ENCODE measurements at places on chromosomes 16 and 17.

DNA sequence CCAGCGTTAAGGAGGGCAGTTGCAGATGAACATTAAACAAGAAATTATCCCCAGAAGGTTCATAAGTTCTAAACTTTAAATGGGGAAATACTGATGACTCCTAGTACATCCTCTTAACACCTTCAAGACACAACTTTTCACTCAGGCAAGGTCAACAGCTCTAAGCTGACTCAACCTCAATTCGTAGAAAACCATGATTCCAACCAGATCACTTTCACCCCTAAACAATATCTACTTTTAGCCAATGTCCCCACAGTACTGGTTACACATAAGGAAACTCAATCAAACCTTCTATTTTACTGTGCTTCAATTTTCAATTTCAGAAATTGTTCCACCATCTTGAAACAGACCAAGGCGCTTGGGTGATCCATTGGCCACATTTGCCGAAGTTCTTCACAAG lies 2.3 kb downstream of the CDYL2 start:
- DNase-seq, result no peak

DNA sequence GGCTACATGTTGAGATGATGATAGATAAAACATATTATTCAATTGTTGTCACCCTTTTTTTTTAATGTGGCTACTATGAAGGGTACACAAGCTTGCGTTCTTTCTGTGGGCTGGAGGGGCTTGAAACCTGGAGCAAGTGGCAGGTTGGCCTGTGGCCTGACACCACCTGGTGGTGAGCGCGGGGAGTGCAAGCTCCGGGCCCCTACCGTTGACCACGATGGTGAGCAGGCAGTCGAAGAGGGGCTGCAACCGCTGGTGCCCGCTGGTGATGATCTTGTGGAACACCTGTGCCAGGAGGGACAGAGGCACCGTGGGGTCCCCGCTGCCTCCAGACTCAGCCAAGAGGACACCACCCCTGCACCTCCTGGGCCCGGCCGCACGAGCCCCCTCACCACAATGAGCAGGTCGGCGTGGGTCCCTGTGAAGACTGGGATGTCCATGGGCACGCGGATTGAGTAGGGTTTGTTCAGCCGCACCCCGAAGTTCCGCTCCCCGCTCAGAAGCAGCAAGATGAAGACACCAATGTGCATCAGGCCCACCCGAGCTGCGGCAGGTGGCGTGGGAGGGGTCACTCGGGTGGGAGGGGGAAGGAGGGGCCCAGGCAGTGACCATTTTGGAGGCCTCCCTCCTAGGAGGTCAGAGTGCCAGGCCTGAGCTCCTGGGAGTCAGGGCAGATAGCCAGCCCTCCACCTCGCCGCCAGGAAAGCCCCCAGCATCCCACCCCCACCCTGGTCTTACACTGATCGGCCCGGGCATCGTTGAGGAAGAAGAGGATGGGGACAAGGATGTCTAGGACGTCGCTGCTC lies 14.4 kb downstream of the HID1 start:
- peak; percentile 91 for DNase-seq

DNA sequence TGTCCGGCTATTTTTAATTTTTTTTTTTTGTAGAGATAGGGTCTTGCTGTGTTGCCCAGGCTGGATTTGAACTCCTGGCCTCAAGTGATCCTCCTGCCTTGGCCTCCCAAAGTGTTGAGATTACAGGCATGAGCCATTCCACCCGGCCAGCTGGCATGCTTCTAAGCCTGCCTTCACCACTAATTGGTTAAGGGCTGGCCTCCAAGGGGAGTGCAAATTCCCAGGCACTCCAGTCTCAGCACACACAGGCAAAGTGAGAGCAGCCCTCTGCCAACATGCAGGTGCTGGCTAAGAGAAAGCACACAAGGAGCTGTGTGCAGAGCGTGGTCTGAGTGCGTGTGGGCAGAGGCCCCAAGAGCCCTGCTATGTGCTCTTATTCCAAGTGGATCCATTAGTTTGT lies 149.8 kb upstream of the HS3ST2 start:
- DNase-seq, result no peak

GRCh38 chr16:2087748-2088631 lies 40.2 kb downstream of the TSC2 start:
- DNase-seq, result no peak

DNA sequence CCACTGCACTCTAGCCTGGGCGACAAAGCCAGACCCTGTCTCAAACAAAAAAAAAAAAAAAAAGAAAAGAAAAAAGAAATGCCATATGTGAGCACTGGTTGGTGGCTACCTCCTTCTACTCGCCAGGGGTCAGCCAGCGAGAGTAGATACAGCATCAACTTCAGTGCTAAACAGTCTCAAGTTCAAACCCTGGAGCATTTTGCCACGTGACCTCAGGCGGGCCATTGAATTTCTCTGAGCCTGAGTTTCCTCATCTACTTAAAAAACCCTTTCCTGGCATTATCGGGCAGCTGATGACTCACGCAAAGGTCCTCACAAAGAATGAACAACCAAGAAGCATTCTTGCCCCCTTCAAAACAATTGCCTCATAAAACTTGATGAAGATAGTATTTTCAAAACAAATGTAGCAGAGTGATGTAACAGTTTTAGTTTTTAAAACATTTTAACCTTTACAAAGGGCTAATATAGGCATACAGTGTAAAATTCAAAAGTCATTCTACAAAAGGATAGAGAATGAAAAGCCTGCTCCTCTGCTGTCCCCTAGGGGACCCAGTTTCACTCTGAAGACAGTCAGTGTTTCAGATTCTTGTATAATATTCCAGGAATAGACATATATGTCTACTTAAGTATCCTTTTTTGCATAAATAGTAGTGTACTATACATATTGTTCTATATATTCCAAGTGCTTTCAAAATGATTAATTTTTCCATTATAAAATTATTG lies 28.4 kb downstream of the DNAH2 start:
- DNase-seq, result no peak

GRCh38 chr17:47162013-47162622 lies 27.0 kb downstream of the CDC27 start:
- DNase-seq, result no peak

- DNase-seq, result no peak
Measured at GRCh38 chr17:20999841-21000532, 42.8 kb downstream of the USP22 start.

DNA sequence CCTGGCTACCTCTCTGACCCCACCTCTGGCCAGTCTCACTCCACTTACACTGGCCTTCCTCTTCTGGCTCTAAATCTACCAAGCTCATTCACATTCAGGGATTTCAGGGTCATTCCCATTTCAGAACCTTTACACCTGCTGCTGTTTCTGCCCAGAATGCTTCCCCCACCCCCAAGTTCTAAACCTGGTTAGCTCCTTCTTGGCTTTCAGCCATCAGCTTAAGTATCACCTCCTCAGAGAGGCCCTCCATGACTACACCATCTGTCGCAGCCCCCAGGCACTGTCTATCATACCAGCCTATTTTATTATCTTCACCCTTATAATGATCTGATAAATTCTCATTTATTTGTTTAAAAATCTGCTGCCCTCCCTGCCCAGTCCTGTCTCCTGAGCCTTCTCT lies 23.3 kb upstream of the NGFR start:
- no peak for DNase-seq

GRCh38 chr16:48000622-48001021 lies 155.2 kb downstream of the ABCC12 start:
- DNase-seq, result no peak

Measured in activated T-cell treated with anti-CD3 and anti-CD28 coated beads, Interleukin-2, amount 50 U/mL, for 72 hours (primary cell).